ENCODE measurements at places on chromosomes 16 and 17.

- DNase-seq: no peak
These were observed 63.4 kb downstream of the BRIP1 start for GRCh38 chr17:61799812-61800484.

DNA sequence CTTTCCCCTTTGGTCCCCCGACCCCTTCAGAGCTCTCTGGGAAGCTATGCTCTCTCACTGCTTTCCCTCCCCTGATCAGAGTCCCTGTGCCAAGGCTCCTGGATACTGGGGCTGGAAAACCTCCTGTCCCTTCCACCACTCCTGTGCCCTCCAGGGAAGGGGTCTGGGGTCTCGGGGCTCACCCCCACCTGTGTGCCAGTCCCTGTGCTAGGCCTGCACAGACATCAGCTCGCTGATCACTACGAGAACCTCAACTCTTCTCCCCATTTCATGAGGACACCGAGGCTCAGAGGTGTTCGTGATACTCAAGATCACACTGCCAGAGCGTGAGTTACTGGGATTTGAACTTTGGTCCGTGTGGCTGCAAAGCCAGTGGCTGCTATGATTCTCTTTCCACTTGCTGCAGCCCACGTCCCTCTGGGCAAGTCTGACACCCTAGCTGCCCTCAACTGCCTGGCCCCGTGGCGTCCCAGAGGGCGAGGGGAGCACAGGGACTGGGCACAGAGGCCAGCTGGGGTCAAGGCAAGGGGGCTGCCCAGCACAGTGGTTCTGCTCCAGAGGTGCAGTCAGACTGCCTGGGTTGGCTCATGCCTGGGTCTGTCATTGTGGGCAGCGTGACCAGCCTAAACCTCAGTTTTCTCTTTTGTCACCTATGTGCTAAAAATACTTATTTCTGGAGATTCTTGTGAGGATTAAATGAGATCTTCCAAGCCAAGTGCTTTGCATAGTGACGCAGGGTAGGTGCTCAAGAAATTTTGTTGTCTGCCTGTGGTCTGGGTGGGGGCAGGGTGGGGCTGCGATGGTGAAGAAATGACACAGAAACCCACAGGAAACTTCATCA, 43.8 kb upstream of the TOB1 start:
- no peak for DNase-seq

DNA sequence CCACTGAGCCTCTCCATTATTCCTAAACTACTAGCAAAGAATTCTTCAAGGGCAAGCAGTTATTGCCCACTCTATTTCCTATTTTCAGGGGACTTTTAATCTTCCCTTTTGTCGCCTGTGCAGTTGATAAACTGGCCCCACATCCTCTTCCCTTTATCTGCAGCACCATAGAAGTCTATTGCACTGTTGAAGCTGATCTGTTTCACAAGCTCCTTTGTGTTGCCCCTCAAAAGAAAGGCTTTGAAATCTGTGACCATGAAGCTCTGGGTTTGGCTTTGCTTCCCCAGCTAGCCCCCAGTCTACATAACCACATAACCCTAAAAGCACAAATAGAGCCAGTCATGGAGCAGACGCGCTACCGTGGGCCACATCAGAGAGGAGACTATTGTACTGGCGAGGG, 37.1 kb downstream of the CDRT15 start:
- DNase-seq: no peak

DNA sequence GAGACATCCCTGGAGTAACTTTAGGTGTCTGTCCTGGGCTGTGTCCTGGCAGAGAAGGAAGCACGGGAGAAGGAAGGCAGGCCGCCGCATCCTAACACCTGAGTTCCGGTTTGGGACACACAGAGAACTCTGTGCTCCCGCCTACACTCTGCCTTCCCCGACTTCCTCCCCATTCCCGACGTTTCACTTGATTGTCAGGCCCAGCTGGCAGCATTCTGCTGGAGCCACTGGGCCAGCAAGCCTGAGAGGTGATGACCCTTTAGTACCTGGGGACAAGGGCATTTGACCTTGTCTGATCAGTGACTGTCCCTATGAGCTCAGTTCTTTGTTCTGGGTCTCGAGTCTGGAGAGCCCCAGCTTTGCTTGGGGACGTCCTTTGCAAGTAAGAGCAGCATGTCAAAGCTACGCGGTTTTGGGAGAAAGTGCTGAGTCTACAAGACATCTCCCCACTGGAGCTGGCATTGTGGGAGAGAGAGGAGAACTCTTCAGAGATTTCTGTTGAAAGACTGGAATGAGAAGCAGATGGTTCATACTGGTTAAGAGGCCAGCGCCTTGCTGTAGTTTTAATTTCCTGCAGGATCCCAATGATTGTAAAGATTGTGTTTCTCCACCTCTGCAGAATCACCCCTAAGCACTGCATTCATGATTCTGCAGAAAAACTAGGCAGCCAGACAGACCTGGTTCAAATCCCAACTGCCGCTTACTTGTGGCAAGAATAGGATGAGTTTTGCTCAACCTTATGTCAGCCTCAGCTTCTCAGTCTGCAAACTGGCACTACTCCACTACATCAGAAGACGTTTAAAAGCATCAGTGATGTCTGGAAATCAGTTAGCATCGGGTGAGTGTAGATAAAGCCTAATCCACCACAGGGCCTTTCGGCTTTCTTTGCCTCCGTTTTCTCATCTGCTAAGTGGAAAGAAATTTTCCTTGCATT, 20.6 kb downstream of the ABAT start:
- no peak for DNase-seq

GRCh38 chr16:23519282-23519681, 9.0 kb upstream of the GGA2 start:
- DNase-seq: no peak

- no peak for DNase-seq
These were observed 482.6 kb upstream of the ERCC4 start for GRCh38 chr16:13437413-13437795.

- no peak for DNase-seq
These were observed 30.6 kb upstream of the IRX3 start for GRCh38 chr16:54317101-54317611.

DNA sequence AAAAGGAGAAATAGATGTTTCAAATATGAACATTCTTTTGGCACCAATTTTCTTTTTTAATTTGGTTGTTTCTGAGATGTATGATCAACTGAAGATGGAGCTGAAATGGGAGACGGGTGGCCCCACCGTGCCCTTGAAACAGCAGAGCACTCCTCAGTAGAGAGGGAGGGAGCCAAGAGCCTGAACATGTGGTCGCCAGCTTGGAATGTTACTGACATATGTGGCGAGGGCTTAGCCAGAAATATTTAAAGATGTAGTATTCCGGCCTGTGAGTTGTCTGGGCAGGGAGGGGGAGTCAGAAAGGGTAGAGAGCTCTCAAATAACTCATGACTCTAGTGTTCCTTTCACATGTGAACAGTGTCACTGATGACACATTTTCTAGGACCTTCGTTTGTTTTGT, 13.3 kb upstream of the MRC2 start:
- DNase-seq: peak; percentile 97

DNA sequence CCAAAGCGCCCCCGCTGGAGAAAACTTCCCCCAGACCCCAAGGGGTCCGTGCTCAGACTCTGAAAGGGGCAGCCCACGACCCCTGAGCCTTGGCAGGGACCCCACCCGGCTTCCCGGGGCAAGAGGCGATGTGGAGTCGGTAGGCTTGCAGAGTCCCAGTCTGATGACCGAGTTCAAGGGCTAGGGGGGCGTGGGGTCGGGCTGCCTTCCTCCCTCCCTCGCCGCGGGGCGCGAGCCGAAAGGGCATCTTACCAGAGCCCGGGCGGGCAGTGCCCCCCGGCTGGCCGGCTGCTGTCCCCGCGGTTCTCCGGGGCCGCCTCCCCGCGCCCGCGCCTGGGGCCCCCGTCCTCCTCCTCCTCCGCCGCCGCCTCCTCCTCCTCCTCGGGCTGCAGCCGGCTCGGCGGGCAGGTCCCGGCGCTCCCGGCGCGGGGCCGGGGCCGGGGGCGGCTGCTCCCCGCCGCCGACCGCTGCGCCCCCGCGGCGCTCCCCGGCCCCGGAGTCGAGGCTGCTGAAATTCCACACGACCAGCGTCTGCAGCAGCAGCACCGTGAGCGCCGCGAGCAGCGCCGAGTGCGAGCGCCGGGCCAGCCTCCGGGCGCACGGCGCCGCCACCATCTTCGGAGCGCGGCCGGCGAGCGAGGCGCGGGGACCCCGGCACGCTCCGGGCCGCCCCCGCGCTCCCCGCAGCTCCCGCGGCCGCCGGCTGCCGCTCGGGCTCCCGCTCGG, 415 bp downstream of the XYLT1 start:
- peak; percentile 4 for DNase-seq

GRCh38 chr17:21072745-21073197, 30.0 kb upstream of the USP22 start:
- no peak for DNase-seq

GRCh38 chr16:68287276-68288251, 23.2 kb downstream of the SLC7A6OS start:
- DNase-seq: peak; percentile 77

- DNase-seq: peak; percentile 19
These were observed 25.7 kb downstream of the ARHGAP17 start for GRCh38 chr16:24989494-24989893.

GRCh38 chr17:31690151-31690551, 168.9 kb downstream of the COPRS start:
- peak; percentile 47 for DNase-seq

- peak; percentile 72 for DNase-seq
These were observed 824 bp upstream of the MPP2 start for GRCh38 chr17:43907998-43908721.

- DNase-seq: no peak
These were observed 162.3 kb downstream of the UTP18 start for GRCh38 chr17:51422634-51423033.

DNA sequence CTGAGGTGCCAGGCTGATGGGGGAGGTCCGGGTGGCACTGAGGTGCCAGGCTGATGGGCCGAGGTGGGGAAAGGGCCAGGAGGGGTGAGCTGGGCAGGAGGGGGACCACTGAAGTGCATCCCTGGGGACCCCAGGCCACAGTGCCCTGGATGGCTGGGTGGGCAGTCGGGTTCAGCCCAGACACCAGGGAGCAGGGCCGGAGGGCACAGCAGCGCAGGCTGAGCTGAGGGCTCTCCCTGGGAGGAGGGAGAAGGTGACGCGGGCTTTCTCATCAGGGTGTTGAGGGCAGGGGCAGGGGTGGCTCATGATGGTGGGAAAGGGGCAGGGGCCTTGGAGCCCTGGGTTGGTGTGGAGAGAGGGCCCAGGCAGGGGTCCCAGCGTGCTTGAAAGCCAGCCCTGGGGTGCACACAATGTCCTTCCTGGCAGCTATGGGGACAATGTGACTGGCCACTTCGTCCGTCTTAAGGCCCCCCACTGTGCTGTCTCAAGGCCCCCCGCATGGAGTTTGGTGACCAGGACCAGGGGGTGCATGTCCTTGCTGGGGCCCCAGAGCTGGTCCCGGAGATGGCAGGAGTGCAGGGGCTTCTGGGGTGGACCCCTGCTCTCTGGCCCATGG, 16.0 kb downstream of the CD7 start:
- no peak for DNase-seq

DNA sequence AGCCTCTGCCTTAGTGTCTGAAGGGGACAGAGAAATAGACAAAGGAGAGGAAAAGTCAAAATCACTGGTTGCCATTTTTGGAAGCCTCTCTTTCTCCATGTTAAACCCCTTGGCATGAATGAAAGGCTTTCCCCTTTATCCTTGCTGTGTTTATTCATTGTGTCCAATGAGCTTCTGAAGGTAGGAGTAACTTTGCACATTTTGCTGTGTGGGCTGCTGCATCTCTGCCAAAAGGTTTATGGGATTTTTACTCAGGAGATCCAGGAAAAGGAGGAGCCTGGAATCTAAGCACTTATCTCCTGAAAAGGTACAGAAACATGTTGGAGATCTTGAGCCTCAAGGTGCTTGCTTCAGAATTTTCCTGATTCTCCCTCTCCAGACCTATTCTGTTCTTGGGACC, 3.9 kb downstream of the CNTROB start:
- no peak for DNase-seq

DNA sequence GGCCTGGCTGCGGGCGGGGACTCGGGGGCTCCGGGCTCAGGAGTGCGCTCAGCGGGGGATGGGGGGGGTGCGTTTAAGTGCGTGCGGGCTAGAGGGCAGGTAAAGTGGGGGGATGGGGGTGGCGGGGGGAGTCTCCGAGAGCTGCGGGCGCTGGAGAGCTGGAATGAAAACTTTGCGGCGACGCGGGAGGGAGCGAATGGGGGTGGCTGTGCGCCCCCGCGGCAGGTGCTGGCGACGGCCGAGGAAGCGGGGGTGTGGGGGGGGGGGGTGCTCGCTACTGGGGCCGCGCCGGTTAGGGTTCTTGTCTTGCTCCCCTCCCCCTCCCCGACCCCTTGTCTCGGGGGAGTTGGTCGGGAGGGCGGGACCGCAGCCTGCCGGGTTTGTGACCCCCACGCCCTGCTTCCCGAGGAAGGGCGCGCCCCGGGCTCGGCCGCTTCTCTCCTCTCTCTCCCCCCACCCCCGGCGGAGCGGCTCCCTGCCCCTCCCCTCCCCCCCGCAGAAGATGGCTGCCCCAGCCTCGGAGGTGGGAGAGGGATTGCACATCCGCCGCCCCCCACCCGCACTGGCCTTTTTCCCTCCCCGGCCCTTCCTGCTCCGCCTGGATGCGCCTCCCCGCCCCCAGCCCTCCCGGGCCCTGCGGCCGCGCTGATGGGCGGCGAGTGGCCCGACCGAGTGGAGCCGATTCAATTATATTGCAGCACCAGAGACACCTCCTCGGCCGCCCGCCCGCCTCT, 649 bp downstream of the GSE1 start:
- DNase-seq: no peak

DNA sequence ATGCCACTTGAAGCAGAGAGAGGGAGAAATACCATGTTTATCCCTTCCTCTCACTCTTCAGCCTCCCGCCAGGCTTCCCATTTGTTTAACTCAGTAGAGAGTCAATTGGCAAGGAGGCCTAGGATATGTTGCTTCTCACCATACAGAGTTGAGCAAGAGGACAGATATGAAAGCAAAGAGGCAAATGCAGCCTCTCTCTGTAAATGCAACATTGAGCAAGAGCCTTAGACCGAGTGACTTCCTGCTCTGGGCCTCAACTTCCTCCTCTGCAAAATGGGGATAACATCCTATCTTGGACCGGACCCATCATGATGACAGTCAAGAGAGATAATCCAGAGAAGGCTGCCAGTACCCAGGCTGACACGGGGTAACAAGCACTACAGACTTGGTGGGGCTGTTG, 36.8 kb downstream of the SOCS1 start:
- DNase-seq: peak; percentile 22

DNA sequence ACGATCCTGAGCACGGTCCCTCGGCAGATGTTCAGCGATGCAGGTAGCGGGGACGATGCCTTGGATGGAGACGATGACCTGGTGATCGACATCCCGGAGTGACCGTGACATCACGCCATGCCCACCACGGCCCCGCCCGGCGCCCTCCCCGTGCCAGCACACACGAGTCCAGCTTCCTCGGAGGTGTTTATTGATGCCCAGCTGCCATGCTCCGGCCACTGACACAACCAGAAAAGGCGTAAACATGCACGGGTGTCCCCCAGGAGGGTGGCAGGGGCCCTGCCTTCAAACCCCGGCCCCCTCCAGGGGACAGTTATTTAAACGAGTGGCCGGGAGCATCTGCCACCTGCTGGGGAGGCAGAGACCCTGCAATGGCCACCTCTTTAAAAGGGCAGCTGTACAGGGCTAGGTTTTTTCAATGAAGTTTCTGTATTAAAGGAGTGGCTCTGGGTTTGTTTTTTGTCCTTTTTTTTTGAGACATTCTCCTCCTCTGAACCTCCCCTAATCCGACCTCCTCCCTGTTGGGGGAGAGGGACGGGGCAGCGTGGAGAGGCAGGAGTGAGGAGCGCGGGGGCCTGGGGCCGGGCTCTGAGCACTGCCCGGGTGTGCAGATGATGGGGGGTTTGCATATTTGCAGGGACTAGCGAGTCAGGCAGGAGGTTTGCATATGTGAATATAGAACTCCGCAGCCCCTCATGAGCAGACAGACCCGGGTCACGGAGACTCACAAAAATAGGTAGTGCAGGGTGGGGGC, 5.3 kb downstream of the DOC2A start:
- peak; percentile 56 for DNase-seq
